Keratinocyte (primary cell): ENCODE measurements at places on chromosomes 16 and 17. TPM values are rescaled to one million over a fixed set of nuclear protein-coding genes. Genes with fewer than 3 reads are reported as not detected.

Gene RHBDL1
- 0.58 to 2.7 TPM (median 0.71 TPM) in 3 replicates for polyA plus RNA-seq

Gene ACE
- polyA plus RNA-seq: 0.05 to 0.07 TPM in 2 of 3 replicates, not detected in the other

Gene CLEC18C
- polyA plus RNA-seq: not detected in 3 replicates

DNA sequence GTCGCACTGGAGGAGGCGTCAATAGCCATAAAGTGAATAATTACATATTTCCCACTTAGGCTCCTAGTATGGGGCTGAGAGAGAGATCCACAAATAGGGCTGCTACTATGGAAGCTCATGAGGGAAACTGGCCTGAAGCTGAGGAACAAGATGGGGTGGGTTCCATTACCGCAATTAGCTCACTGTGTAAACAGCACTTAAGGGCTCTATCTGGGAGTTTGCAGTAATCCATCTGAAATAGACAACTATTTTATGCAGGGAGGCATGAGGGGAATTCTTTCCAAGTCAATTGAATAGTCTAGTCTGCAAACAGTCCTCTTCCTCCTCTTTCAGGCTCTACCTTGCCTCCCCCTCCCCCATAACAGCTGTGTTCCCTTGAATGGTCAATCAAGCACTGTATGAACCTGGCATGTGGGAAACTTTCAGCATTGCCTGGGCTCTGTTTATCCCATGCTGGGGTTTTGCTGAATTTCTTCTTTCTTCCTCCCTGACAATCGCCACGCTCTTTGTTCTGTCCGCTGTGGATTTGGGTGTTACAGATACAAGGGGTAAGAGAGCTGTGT is 56.1 kb upstream of the MAF start:
- no peak for DNase-seq

- no peak for DNase-seq
Observed at GRCh38 chr17:51914577-51914976, 243.9 kb downstream of the CA10 start.

Gene EVPLL
- polyA plus RNA-seq: 0.31 to 1.7 TPM in 2 of 3 replicates, not detected in the other

DNA sequence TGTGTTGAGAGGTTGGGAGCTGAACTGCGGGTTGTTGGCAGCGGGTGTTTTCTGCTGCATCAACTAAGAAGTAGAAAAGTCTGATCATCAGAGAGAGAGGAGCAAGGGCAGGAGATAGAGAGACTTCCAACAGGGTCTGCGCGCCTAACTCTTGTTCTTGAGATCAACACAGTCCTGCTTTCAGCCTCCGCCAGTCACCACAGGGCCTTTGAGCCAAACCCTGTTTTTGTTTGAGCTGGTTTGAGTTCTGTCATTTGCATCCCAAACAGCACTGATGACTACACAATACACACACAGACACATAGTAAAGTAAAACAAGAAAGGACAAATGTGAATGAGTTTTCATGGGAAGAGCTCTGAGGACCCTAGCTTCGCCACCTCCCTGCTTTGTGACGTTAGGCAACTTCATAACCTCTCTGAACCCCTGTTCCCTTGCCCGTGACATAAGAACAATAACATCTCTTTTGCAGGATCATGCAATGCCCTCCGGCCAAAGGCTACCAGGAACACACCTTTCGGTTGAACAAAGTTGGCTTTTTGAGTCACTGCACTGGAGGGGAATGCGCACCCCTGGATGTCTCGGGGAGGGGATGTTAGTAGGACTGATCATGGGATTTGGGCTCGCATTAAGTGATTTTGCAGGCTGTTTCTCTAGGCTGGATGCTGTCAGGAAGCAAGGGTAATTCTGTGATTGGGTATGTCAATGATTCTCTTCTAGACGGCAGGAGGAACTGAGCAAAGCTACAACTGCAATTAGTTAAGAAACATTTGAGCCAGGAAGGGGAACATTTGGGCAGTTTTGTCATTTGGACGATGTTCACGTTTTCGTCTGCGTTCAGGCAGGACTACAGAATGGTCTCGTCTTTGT is 92.3 kb downstream of the C16orf78 start:
- DNase-seq: no peak

- DNase-seq: no peak
Observed at GRCh38 chr17:48148029-48148770, 40.6 kb downstream of the SNX11 start.

GRCh38 chr17:76586741-76587487 is 1.3 kb upstream of the ST6GALNAC2 start:
- DNase-seq: no peak

Gene CEMP1
- polyA plus RNA-seq: not detected in 3 replicates

- no peak for DNase-seq
Observed at GRCh38 chr16:15439521-15439920, 5.1 kb downstream of the BMERB1 start.

Gene MEOX1
- 0.05 to 0.10 TPM (median 0.08 TPM) in 3 replicates for polyA plus RNA-seq

- no peak for DNase-seq
Observed at GRCh38 chr17:34532281-34533065, 46.9 kb upstream of the TMEM132E start.

Gene CRHR1
- not detected in 3 replicates for polyA plus RNA-seq

DNA sequence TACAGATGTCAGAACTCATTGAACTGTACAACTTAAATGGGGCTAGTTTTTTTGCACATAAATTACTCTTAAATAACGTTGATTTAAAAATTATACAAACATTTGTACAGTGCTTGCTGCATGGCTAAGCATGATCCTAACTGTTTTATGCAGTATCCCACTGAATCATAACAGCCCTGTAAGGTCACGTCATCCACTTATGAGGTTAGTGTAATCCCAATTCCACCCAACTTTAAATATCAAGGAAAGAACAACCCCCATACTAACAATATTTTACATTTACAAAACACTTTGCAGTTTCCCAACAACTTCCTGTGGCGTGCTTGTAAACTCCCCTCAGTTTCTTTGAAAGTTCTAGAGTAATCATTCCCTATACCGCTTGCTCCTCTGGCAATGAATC is 190.1 kb upstream of the SALL1 start:
- no peak for DNase-seq
